ENCODE measurements at places on chromosomes 2 and 18. TPM values are rescaled to one million over a fixed set of nuclear protein-coding genes. Genes with fewer than 3 reads are reported as not detected.

GRCh38 chr2:208607694-208608093, 201.1 kb downstream of the PTH2R start:
- DNase-seq, result no peak

DNA sequence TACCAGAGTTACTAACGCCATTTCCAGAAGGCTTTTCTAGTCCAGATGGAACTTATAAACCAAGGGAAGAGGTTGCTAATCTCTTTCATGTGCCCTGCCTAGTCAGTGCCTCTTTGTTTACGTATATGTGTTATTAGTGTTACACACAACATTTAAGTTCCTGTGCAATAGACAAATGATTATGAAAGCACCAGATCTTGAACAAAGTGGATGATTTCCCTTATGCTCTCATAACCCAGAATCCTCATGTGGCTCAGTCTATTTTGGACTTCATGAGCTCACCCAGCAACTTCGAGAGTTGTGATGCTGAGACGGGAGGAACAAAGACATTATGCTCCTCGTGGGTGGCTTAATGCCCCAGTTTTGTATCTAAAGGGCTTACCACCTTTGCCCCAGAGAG, 214.4 kb upstream of the SP5 start:
- no peak for DNase-seq

DNA sequence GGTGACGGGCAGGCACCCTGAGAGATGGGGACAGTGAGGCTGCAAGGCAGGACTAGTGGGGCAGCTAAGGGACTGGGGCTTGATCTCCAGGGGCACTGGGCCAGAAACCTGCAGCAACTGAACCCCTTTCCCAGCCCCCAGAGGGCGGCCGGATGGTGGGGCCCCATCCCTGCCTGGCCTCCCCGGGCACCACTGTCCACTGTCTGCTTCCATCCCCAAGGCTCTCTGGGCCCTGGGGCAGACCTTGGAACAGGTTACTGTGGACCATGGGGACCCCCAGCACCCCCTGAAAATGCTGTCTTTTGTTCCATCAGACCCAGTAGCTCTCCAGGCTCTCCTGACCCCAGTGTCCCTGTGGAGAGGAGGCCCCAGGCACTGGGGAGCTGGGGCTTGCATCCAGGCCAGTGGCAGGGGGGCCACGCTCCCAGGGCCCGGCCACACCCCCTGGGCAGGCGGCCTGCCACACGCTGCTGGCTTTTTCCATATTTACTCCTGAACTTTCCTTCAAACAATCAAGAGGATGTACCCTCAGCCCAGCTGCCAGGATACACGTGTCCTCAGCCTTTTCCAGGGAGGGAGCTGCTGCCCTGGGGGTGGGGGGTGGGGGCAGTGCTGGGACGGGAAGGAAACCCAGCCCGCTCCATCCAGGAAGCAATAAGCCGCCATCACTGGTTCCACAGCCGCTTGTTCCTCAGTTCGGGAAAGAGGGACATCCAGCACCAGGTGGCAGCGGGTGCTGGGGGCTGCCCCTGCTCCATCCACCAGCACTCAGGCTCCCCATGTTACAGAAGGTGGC, 102.3 kb upstream of the ODC1 start:
- peak; percentile 91 for DNase-seq

- no peak for DNase-seq
These were observed 163.1 kb upstream of the PID1 start for GRCh38 chr2:229434187-229434586.

- DNase-seq, result no peak
These were observed 26.8 kb upstream of the E2F6 start for GRCh38 chr2:11492720-11493119.

Gene TMEM169
- total RNA-seq, result not detected

Gene MDH1B
- not detected for total RNA-seq

Gene CHRND
- total RNA-seq, result not detected

All from endothelial cell of umbilical vein (primary cell).